ENCODE measurements at places on chromosomes 4 and X.

DNA sequence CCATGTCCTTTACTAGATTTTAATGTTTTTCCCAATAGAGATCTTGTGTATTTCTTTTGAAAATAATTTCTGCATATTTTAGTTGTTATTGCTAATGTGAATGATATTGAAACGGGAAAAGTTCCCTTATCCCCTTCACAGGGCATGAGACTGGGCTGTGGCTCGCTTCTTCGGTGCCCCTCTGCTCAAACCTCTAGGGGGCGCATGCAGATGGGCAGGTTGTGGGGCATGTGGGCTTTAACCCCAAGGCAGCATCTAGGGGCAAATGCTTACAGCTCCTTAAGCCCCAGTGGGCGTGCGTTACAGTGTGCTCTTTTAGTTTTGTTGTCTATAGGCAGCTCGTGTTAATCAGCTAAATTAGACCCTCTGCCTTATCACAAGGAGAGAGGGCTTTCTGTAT is 194.7 kb downstream of the OPHN1 start:
- DNase-seq, result no peak

- no peak for DNase-seq
Measured at GRCh38 chrX:150569155-150569477, 695 bp downstream of the MTM1 start.

- no peak for DNase-seq
Measured at GRCh38 chr4:7823416-7823824, 116.2 kb downstream of the AFAP1 start.

- no peak for DNase-seq
Measured at GRCh38 chr4:64857198-64857597, 447.9 kb upstream of the TECRL start.

GRCh38 chr4:83546786-83547185 is 10.9 kb downstream of the GPAT3 start:
- DNase-seq, result no peak

DNA sequence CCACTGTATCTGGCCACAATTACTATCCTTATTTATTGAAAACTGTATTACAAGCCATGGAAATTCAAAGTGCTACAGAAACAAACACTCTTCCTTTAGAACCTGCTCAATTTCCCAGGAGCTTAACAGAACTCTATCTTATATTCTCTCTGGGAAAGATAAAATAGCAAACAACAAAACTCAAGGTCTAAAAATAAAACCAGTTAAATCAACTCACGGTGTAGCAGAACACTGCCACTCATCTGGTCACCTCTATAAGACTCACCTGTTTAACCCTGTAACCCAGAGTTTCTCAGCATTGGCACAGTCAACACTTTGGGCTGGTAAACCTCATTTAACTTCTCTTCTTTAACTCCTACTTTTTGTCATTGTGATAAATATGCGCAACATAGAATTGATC is 348.9 kb downstream of the DCHS2 start:
- no peak for DNase-seq

DNA sequence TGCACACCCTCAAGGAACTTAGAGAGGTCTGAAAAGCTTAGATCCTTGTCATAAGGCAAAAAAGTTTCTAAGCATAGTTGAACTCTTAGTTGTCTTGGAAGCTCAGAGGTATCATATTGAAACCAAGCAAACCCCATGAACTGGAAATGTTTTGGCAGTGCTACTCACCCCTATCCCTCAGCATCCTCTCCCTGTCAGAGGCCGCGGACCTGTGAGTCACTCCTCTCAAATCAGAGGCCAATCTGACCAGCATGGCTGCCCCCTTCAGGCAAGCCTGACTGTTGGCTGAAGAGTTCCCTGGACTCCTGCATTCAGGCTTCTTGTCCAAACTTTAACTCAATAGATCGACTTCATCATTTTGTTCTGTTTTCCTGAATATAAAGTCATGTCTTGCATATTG is 69.4 kb downstream of the KCNIP4 start:
- DNase-seq, result no peak

DNA sequence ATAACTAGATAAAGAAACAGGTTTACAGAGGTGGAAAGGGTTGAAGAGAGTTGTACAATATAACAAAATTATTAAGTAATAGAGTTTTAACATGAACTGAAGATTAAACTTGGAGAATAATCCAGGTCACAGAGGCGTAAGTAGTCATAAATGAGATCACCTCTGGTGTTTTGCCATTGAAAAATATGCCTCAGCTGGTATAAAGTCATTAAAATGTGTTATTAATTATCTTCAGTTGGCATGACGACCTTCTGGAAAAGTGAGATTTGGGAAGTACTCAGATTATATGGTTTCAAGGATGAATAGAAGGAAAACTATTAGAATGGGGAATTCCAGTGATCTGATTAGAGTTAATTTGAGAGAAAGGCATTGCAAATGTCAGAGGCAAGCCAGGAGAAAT is 237.5 kb upstream of the ANXA10 start:
- no peak for DNase-seq

GRCh38 chr4:84862064-84862463 is 104.4 kb downstream of the WDFY3 start:
- DNase-seq, result no peak

GRCh38 chr4:139053909-139054308 is 38.3 kb downstream of the NOCT start:
- DNase-seq, result no peak

DNA sequence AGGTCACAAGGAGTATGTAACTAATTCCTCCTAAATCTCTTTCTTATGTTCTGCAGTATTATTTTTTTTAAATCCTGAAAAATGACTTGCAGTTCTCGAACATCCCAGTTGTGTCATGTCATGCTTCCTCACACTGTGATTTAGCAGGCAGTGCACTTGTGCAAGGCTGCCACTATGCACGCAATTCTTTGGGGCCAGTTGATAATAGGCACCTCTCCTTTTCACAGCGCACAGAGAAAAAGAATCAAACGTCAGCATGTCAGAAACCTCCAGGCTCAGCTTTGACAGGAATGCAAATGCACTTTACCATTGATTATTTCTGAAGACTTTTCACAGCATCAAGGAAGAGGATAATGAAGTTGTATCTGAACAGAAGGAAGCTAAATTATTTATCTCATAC is 62.9 kb downstream of the FGF13 start:
- no peak for DNase-seq

DNA sequence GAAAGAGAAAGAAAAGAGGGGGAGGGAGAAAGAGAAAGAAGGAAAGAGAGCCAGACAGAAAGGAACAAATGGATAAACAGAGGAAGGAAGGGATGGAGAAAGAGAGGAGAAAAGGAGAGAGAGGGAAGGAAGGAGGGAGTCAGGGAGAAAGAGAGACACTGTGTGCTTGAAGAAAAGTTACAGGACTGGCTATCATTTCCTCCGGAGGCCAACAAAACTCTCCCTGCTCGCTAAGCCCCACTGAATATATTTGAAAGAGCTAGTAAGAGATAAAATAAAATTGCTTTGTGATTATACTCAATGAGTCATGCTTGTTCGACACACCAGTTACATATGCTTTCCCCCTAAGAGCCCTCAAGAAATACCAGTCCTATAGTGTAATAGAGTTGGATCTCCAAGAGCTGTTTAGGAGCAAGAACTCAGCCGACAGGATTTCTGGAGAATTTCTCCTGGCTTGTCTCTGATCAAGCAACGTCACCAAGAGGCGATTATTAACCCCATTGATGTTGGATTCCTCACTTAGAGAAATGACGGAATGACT is 102.2 kb downstream of the MXRA5 start:
- no peak for DNase-seq

Data from GM13976 (cell line).